SK-N-DZ (cell line): ENCODE measurements at places on chromosomes 7 and 10.

DNA sequence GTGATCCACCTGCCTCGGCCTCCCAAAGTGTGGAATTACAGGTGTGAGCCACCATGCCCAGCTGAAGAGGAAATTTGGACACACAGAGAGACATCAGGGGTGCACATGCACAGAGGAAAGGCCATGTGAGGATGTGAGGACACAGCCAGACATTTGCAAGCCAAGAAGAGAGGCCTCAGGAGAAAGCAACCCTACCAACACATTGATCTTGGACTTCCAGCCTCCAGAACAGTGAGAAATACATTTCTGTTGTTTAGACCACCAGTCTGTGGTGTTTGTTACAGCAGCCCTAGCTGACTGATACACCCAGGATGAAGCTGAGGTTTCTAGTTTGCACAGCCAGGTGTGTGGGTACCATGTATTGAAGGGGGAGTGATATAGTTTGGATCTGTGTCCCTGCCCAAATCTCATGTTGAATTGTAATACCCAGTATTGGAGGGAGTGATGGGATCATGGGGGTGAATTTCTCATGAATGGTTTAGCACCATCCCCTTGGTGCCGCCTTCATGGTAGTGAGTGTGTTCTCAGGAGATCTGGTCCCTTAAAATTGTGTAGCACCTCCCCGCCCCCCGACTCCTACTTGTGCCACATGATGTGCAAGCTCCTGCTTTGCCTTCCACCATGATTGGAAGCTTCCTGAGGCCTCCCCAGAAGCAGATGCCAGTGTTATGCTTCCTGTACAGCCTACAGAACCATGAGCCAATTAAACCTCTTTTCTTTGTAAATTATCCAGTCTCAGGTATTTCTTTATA lies 64.7 kb upstream of the DUSP5 start:
- DNase-seq = no peak

- no peak for DNase-seq
These were observed 60.4 kb downstream of the C10orf105 start for GRCh38 chr10:71659111-71659634.

GRCh38 chr7:91005024-91005423 lies 259.2 kb upstream of the FZD1 start:
- no peak for DNase-seq

DNA sequence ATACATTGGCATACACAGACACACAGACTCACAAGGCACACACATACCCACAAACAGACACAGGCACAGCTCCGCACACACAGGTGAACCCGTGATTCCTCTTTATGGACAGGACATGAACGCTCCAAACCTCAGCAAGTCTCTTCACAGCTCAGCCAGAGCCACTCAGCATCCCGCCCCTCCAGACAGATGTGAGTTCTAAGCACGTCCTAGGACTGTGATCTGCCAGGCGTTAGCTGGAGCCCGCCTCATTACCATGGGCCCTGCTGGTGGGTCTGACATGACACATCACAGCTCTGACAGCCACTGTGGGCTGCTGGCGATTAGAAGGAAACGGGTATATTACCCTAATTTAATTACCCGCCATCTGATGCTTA lies 176.7 kb upstream of the PPP2R2D start:
- peak; percentile 40 for DNase-seq

DNA sequence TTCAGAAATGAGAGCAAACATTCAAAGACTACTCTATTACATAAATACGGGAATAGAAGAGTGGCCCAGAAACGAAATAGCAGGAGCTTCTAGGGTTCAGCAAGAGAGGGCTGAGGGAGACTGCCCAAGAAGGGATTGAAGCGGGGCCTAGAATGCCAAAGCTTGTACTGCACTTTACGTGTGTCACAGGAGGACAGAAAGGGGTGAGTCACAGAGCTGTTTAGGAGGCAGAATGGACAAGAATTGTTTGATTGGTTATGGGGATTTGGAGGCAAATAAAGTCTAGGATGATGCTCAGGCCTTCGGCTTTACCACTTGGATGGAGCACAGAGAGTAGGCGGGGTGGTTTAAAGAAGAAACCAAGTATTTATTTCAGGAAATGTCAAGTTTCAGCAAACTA lies 11.3 kb upstream of the FXYD4 start:
- no peak for DNase-seq

DNA sequence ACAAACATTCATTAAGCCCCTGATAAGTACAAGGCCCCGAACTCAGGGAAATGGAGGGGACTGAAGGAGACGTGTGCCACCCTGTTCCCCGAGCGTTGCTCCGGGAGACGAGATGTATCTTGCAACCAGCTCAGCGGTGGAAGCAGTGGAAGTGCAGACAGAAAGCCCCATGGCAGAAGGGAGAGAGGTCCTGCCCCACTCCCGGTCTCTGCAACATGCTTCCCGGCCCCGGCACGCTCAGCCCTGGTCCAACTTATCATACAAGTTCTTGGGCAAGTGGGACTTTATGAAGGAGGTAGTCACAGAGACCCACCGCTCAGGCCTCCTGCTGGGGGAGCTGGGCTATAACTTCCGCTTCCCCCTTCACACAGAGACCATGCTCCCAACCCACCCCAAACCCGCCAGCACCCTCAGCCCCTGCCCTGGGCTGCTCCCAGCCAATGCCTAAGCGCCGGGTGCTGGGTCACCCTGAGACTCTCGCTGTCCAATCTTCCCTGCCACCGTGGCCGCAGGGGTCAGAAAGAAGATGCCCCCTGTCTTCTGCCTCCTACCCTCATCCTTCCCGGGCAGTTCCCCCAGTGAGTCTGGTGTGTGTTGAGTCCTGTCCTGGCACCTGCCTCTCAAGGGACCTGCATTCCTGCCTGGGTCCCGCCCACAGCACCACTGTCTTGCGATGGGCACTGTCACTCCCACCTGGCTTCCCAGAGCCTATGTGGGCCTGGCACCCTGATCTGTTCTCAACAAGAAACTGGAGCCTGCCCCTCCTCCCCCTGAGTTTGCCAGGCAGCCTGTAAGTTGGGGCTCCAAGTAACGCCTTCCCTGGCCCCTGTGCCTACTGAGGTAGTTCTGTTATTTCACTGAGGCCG lies 157.7 kb downstream of the PRKAG2 start:
- no peak for DNase-seq

DNA sequence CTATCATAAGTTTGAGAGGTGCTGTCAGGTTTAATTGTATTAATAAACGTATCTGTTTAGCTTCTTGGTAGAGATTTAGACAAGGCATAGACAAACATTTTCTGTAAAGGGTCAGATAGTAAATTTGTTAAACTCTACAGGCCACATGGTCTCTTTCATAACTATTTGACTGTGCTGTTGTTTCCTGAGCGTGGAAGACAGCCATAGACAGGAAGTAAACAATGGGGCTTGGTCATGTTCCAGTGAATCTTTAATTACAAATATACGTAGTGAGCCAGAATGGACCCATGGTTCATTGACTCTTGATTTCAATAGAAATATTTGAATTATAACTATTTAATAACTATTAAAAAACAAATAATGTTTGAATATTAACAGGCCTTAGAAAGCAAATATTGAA lies 451.1 kb downstream of the SH2D4B start:
- DNase-seq = no peak

- no peak for DNase-seq
These were observed 147.1 kb downstream of the TRIL start for GRCh38 chr7:28811008-28811407.
